ENCODE measurements at places on chromosomes 11 and 22. TPM values are rescaled to one million over a fixed set of nuclear protein-coding genes. Genes with fewer than 3 reads are reported as not detected.

The NRXN2 gene
- total RNA-seq = 0.31 TPM

The C11orf52 gene
- total RNA-seq = not detected

The TNNT3 gene
- total RNA-seq = 6.8 TPM

The SLC37A2 gene
- total RNA-seq = 0.93 TPM

The CYP2D6 gene
- 1.9 TPM for total RNA-seq

The MS4A4A gene
- total RNA-seq = not detected

The TMEM191B gene
- not detected for total RNA-seq

The PDGFB gene
- 13.3 TPM for total RNA-seq

The C11orf97 gene
- not detected for total RNA-seq

The CASP5 gene
- total RNA-seq = not detected

The TTLL1 gene
- total RNA-seq = 6.7 TPM

GRCh38 chr11:75345455-75346160, 5.9 kb downstream of the ARRB1 start:
- H3K4me3 ChIP-seq = no peak overlapping the region
- H3K27ac ChIP-seq = peak overlapping the region; percentile 67
- DNase-seq = no peak
- H3K4me1 ChIP-seq = peaks cover 68% of the 10 kb centered on the region
- H3K27me3 ChIP-seq = no peaks in the 10 kb centered on the region

GRCh38 chr11:36441610-36442208, 68.4 kb downstream of the TRAF6 start:
- H3K36me3 ChIP-seq = peaks cover 39% of the 10 kb centered on the region
- peak; percentile 55 for DNase-seq
- peaks cover 19% of the 10 kb centered on the region for H3K4me1 ChIP-seq
- H3K27ac ChIP-seq = peak overlapping the region; percentile 34
- no peaks in the 10 kb centered on the region for H3K27me3 ChIP-seq

DNA sequence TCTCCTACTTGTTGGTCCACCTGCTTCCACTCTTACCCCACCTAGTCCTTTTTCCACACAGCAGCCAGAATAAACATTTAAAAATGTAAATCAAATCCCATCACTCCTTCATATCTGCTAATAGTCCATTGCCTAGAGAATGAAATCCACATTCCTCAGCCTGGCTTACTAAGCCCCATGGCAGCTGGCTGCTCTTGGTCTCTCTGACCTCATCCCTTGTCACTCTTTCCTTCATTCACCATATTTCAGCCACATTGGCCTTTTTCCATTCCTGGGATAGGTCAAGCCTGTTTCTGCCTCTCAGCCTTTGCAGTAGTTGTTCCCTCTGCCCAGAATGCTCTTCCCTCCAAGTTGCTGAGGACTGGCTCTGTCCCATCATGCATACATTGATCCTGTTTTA, 512.8 kb downstream of the INSC start:
- H3K4me3 ChIP-seq = no peak overlapping the region
- H3K27me3 ChIP-seq = peaks cover 2% of the 10 kb centered on the region
- no peak for DNase-seq
- H3K4me1 ChIP-seq = no peaks in the 10 kb centered on the region
- no peak overlapping the region for H3K27ac ChIP-seq
- no peaks in the 10 kb centered on the region for H3K36me3 ChIP-seq

GRCh38 chr11:103420593-103420992, 311.4 kb downstream of the DYNC2H1 start:
- DNase-seq = no peak
- H3K4me3 ChIP-seq = no peak overlapping the region
- H3K4me1 ChIP-seq = no peaks in the 10 kb centered on the region
- no peaks in the 10 kb centered on the region for H3K36me3 ChIP-seq
- no peaks in the 10 kb centered on the region for H3K27me3 ChIP-seq
- H3K27ac ChIP-seq = no peak overlapping the region

GRCh38 chr22:40325315-40325714, 21.0 kb upstream of the ADSL start:
- H3K27me3 ChIP-seq = no peaks in the 10 kb centered on the region
- peaks cover 91% of the 10 kb centered on the region for H3K4me1 ChIP-seq
- DNase-seq = peak; percentile 86

GRCh38 chr11:19218216-19218615, 16.4 kb upstream of the CSRP3 start:
- H3K4me3 ChIP-seq = no peak overlapping the region
- no peaks in the 10 kb centered on the region for H3K4me1 ChIP-seq

DNA sequence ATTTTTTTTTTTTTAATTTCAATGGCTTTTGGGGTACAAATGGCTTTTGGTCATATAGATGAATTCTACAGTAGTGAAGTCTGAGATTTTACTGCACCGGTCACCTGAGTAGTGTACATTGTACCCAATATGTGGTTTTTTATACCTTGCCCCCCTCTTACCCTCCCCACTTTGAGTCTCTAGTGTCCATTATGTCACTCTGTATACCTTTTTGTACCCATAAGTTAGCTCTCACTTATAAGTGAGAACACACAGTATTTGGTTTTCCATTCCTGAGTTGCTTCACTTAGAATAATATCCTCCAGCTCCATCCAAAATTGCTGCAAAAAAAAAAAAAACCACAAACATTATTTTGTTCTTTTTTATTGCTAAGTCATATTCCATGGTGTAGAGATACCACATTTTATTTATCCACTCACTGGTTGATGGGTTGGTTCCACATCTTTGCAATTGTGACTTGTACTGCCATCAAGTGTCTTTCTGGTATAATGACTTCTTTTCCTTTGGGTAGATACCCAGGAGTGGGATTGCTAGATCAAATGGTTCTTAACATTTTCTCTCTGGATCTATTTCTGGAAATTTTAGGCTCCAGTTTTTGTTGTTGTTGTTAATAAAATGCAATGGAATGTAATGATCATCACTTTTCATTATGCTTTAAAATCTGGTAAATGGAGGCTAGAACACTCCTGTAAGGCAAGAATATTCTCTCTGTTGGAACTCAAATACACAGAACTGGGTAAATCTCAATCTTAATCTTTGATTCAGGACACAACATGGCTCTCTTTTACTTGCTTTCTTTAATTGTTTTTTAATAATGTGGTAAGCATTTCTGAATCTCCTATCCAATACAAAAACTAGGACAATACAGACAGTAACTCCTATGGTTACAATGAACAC, 10.3 kb downstream of the NEAT1 start:
- peak overlapping the region; percentile 21 for H3K4me3 ChIP-seq
- H3K36me3 ChIP-seq = peaks cover 72% of the 10 kb centered on the region
- peaks cover 88% of the 10 kb centered on the region for H3K4me1 ChIP-seq
- H3K27ac ChIP-seq = peak overlapping the region; percentile 78

DNA sequence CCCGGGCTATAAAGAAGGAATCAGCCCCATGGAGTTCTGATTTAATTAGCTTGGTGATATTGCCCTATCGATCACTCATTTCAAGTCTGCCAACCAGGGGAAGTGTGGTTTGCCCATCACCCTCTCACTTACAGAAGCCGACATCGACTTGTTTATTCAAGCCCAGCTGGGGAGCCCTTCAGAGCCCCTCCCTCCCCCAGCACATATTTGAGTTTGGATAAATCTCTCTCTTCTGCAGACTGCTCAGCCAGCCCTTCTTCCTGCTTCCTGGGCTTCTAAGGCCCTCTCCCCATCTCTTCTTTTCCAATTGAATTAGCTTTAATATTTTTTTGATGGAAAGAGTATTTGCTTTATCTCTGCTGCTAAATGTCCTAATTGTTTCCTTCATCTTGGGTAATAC, 299.0 kb downstream of the MIAT start:
- H3K4me1 ChIP-seq = no peaks in the 10 kb centered on the region
- DNase-seq = no peak
- H3K36me3 ChIP-seq = no peaks in the 10 kb centered on the region
- H3K4me3 ChIP-seq = no peak overlapping the region

GRCh38 chr11:14956111-14956510, 16.0 kb downstream of the CALCA start:
- DNase-seq = no peak
- no peak overlapping the region for H3K4me3 ChIP-seq
- H3K27me3 ChIP-seq = peaks cover 5% of the 10 kb centered on the region

DNA sequence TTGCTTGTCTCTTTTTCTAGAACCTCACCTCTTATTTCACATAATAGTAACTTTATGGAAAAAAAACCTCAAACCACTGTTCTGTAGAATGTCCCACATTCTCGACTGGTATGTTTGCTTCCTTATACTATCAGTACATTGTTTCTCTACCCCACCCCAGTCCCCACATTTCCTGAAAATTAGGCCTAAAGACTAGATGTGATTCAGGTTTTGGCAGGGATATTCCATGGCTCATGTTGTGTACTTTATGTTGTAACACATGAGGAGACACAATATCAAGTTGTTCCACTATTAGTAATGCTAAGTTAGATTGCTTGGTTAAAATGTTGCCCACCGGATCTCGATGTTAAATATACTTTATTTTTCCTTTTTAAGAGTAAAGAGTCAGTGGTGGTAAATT, 34.7 kb downstream of the DDIAS start:
- peaks cover 14% of the 10 kb centered on the region for H3K4me1 ChIP-seq
- no peak for DNase-seq
- H3K27ac ChIP-seq = no peak overlapping the region
- no peak overlapping the region for H3K4me3 ChIP-seq
- no peaks in the 10 kb centered on the region for H3K27me3 ChIP-seq

- no peak overlapping the region for H3K4me3 ChIP-seq
- H3K27me3 ChIP-seq = no peaks in the 10 kb centered on the region
- H3K27ac ChIP-seq = no peak overlapping the region
- DNase-seq = no peak
- H3K36me3 ChIP-seq = no peaks in the 10 kb centered on the region
These were observed 910.4 kb downstream of the METTL15 start for GRCh38 chr11:29018631-29019030.

GRCh38 chr11:107951155-107951554, 22.9 kb downstream of the RAB39A start:
- no peaks in the 10 kb centered on the region for H3K36me3 ChIP-seq
- DNase-seq = no peak
- H3K4me3 ChIP-seq = no peak overlapping the region
- H3K27ac ChIP-seq = no peak overlapping the region
- no peaks in the 10 kb centered on the region for H3K27me3 ChIP-seq

DNA sequence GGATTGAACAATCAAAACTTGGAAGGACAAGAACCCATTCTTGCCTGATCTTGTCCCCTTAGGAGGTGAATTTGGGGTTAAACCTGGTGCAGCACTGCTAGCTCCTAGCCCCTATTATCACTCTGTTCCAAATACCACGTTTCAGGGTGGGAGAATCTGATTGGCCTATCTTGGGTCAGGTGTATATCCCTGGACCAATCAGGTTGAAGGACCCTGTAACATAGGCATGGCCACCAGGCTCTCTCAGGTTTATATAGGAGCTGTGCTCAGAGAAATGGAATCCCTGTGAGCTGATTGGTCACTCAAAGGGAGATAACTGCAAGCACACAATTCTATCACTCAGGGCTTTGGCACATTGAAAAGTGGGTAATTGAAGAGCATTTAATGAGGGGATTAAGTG, 26.6 kb upstream of the AMPD3 start:
- no peak overlapping the region for H3K27ac ChIP-seq
- H3K4me3 ChIP-seq = no peak overlapping the region
- peaks cover 9% of the 10 kb centered on the region for H3K27me3 ChIP-seq

GRCh38 chr22:21916309-21916918, 36.2 kb downstream of the PPM1F start:
- no peak for DNase-seq
- H3K27ac ChIP-seq = no peak overlapping the region
- no peaks in the 10 kb centered on the region for H3K4me1 ChIP-seq
- H3K27me3 ChIP-seq = no peaks in the 10 kb centered on the region
- no peaks in the 10 kb centered on the region for H3K36me3 ChIP-seq

GRCh38 chr22:29130476-29130875, 57.6 kb downstream of the KREMEN1 start:
- peaks cover 7% of the 10 kb centered on the region for H3K27me3 ChIP-seq
- DNase-seq = no peak
- no peaks in the 10 kb centered on the region for H3K4me1 ChIP-seq
- no peak overlapping the region for H3K27ac ChIP-seq
- no peak overlapping the region for H3K4me3 ChIP-seq

GRCh38 chr11:95652002-95652472, 137.5 kb downstream of the FAM76B start:
- no peak overlapping the region for H3K4me3 ChIP-seq
- H3K27ac ChIP-seq = no peak overlapping the region
- H3K27me3 ChIP-seq = no peaks in the 10 kb centered on the region
- DNase-seq = no peak
- peaks cover 2% of the 10 kb centered on the region for H3K4me1 ChIP-seq
- H3K36me3 ChIP-seq = peaks cover 1% of the 10 kb centered on the region

GRCh38 chr22:36454916-36455570, 26.4 kb downstream of the TXN2 start:
- H3K36me3 ChIP-seq = no peaks in the 10 kb centered on the region
- no peaks in the 10 kb centered on the region for H3K27me3 ChIP-seq
- peak; percentile 97 for DNase-seq
- H3K4me3 ChIP-seq = peak overlapping the region; percentile 74

DNA sequence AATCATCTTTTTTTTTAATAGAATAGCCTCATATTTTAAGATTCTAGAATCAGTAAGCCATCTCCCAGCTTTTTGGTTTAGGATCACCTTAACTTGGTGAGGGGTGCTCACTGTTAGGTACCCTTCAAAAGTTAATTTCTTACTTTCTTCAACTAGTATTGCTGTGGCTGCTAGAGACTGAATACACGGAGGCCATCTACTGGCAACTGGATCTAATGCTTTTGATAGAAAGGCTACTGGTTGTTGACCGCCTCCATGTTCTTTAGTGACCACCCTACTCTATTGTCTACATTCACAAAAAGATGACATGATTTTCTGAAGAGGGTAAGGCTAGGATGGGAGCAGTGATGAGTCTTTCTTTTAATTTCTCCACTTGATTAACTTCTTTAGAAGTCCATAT, 16.7 kb upstream of the ALDH3B2 start:
- H3K27ac ChIP-seq = no peak overlapping the region
- H3K4me3 ChIP-seq = no peak overlapping the region
- H3K36me3 ChIP-seq = no peaks in the 10 kb centered on the region
- no peak for DNase-seq
- no peaks in the 10 kb centered on the region for H3K4me1 ChIP-seq

DNA sequence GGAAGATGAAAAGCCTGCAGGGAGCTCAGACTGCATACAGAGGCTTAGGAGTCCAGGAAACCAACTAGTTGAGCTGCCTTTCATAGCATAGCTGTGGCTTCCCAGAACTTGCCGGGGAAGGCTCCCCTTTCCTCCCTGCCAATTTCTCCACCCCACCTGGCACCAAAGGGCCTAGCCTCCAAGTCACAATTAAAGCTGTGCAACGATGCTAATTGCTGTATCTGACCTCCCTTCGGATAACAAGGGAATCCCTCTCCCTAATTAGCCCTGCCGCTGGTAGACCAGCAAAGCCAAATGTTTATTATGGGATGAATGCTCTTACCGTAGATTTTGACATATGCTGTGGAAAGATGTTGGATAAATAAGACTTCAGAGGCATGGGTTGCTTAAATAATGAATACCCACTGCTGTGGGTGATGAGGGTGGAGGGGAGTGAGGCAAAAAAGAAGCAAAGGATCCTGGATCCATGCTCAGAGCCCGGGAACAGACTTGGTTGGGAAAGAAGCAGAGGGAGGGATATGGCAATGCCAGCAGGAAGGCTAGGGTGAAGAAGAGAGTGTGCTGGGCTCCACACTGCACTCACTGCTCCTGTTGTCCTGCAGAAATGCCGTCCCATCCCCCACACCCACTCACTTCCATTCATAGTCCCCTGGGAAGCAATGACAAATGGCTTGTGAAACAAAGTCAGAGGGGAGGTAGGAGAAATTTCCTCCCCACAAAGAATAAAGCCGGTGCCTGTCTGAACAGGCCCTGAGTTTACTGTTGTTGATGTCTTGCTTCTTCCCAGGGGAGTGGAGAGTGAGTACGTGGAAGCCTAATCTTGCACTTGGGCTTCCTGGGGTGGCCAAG, 608.1 kb upstream of the CADM1 start:
- DNase-seq = no peak
- no peak overlapping the region for H3K4me3 ChIP-seq
- no peaks in the 10 kb centered on the region for H3K27me3 ChIP-seq
- no peaks in the 10 kb centered on the region for H3K4me1 ChIP-seq
- no peaks in the 10 kb centered on the region for H3K36me3 ChIP-seq
- H3K27ac ChIP-seq = no peak overlapping the region

Data from activated CD4-positive, alpha-beta memory T cell treated with anti-CD3 and anti-CD28 coated beads for 36 hours (primary cell).